Fibroblast of skin of left quadriceps (primary cell): ENCODE measurements at places on chromosomes 7 and 10.

GRCh38 chr7:30545791-30546555 lies 41.3 kb upstream of the GGCT start:
- no peak for DNase-seq

GRCh38 chr10:48929413-48929990 lies 10.1 kb downstream of the LRRC18 start:
- no peak for DNase-seq

DNA sequence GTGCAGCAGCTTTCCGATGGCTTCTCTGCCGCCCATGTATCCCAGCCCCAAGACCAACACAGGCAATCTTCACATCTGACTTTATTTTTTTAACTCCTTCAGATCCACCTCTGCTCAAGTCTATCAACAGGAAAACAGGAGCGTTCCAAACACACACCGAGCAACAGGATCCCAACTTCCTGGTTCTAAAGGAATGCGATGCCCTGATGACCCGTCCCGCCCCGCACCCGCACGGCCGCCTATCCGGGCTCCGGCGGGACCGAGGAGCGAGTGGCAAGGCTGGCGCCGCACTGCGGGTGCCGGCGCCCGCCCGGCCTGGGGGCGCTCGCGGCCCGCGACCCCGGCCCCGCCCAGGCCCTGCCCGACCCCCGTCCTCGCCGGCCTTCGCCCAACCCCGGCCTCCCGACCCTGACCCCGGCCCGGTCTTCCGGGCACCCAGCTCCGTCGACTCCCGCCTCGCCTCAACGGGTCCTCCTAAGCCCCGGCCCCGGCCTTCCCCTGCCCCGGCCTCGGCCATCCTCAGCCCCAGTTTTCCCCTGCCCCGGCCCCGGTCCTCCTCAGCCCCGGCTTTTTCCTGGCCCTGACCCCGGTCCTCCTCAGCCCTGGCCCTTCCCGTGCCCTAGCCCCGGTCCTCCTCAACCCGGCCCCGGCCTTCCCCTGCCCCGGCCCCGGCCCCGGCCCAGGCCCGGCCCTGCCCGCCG lies 730 bp downstream of the LARP4B start:
- no peak for DNase-seq

GRCh38 chr10:51879238-51879637 lies 179.8 kb upstream of the CSTF2T start:
- DNase-seq: peak; percentile 97
